Activated effector memory CD4-positive, alpha-beta T cell treated with anti-CD3 and anti-CD28 coated beads, Interleukin-2, amount 50 U/mL, for 16 hours (primary cell): ENCODE measurements at places on chromosomes 7 and 10.

DNA sequence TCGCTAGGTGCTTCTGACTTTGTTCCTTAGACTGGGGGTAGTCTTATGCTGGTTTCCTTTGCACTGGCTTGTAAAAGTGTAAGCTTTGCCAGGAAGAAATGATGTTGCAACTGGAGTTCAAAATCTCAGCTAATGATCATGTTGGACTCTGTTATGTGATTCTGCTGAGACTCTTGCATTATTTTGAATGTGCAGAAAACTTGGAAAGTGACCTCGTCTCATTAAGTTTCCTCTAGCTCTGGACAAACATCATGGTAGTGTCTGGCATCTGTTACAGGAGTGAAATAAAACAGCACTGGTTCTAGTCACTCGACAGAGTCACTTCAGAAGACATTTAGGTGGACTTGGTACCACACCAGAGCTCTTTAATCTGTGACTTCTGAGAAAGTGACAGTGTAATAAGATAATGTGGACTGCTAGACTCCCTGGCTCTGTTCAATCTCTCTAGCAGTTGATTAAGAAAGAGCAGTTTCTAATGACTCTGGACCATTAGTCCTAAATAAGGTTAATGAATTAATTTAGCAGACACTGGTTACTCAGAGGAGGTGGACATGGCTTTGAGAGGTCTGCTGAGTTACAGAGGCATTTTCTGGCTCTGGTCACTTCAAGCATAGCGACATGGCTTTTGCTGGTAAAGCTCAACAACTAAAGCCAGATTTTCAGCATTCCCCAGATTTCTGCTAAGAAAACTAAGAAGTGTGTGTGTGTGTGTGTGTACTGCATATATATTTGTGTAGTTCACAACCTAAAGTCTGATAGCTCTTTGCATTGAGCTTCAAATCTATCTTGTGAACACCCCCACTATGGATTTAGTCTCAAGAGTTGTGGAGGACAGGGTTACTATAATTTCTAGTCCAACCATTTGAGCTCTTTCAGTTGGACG is 2.0 kb downstream of the NRP1 start:
- DNase-seq: no peak

DNA sequence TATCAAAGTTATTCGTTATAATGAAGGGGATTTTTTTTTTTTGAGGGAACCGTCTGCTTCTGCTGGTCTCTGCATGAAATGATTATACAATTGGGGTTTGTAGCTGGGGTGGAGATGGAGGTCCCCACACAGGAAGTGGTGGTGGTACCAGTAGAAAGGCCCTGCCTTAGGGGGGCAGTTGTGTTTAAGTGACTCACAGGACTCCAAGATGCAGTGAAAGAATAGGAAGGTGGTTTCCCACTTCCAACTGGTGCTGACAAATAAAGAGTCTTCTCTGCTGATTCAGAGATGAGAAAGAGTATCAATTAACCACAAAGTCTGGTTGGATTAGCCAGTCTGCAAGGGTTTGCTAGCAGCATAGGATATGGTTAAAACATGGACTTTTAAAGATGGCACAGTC is 376.0 kb downstream of the SORCS3 start:
- DNase-seq: no peak

DNA sequence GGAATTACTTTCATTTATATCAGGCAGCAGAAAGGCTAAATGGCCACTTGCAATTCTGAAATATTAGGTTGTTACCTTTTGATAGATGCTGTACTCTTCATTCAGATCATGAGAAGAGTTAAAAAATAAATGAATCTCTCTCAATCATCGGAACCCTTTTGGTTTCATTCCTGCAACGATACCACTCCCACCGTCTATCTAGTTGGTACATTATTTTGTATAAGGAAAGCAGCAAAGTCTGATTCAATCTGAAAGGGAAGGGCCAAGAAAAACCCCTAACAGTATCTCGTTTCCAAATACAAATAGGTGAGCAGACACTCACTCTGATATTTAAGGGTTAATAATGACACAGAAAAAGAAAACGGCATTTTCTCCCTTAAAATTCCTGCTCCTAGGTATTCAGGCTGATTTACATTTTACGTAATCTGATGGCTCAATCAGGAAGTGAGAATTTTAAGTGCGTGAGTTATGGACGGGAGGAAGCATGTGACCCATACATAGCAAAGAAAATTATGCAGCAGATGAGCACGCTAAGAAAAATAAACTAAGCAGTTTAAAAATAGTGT is 209.4 kb upstream of the KLF14 start:
- no peak for DNase-seq

- no peak for DNase-seq
These were observed 238.7 kb upstream of the TCF7L2 start for GRCh38 chr10:112711366-112711765.

- DNase-seq: peak; percentile 91
These were observed at the start of gene TRIM56 for GRCh38 chr7:101085162-101085964. Gene TRIM56, plus strand, starts transcription at chr7:101085481. Its CDS starts 1,832 bp downstream, at chr7:101087313.

DNA sequence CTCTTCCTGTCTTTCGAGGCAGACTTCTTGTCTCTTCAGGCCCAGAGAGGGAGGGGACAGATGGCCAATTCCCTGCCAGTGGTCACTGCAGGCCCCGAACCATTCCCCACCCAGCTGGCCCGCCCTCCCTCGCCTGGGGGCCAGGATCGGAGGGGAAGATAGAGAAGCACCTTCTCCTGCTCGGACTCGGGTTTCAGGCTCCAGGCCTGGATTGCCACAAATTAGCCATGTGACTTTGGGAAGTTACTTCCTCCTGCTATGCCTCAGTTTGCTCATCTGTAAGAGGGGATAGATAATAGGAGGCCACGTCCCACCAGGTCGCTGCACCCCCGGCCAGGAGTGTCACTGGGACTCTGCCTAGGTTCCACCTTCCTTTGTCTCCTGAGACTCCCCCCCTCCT is 24.8 kb upstream of the PPP2R2D start:
- DNase-seq: no peak

- DNase-seq: no peak
These were observed 47.4 kb upstream of the MACC1 start for GRCh38 chr7:20264623-20265022.

DNA sequence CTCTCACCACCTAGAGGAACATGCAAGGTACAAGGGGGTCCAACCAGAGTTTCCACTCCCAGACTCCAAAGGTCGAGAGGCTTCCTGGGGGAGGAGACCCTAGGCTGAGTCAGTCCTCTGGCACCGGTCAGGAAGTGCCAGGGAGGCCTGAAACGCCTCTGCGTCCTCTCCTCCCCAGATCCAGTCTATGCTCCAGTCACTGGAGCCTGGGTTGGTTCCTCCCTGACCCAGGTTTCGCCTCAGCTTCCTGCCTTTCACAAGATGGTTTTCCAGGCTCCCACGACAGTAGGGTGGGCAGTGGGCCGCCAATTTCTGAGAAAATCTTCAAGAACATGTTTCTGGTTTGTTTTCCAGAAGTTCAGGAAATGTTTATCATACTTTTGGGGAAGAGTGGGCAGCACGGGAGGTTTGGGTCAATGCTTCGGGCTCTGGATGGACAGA is 30.0 kb downstream of the DUSP5 start:
- DNase-seq: no peak

GRCh38 chr7:112509402-112509801 is 28.6 kb downstream of the LSMEM1 start:
- no peak for DNase-seq

DNA sequence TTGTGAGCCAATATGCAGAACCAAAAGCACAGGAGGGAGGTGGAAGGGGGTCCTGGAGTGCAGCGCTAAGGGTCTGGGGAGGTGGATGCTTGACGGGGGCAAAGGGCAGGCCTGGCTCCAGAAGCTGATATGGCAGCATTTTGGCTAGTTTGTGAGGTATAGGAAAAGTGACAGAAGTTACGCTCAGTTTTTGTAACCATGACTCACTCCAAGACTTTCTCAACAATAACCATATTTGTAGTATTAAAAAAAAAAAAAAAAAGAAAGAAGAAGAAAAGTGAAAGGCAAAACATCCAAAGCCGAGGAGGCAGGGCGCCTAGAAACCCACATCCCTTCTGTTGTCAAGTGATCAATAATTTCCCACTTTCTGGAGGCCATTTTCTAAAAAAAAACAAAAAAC is 92.3 kb downstream of the RNF216 start:
- peak; percentile 83 for DNase-seq

DNA sequence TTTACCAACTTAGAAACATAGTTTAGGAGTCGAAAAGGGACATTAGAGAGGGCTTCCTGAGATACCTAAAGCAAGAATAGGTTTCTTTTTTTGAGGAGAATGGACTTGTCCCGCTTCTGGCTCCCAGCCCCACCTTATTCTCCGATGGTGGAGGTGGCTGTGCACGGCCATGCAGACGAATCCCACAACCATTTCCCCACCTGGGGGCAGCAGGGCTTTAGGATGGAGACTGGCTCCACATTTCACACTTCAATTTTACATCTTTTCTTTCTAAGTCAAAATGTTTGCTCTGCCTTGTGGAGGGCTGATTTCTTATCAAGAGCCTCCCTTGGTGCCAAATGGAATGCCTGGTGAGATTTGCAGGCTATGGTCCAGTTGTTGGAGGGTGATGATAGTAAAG is 118.5 kb downstream of the GLRX3 start:
- no peak for DNase-seq

- no peak for DNase-seq
These were observed 333 bp upstream of the PLCE1 start for GRCh38 chr10:93993414-93993781.

GRCh38 chr7:70032649-70033048 is 434.4 kb downstream of the AUTS2 start:
- DNase-seq: no peak

- DNase-seq: no peak
These were observed 177.6 kb downstream of the ADARB2 start for GRCh38 chr10:1559761-1560160.

DNA sequence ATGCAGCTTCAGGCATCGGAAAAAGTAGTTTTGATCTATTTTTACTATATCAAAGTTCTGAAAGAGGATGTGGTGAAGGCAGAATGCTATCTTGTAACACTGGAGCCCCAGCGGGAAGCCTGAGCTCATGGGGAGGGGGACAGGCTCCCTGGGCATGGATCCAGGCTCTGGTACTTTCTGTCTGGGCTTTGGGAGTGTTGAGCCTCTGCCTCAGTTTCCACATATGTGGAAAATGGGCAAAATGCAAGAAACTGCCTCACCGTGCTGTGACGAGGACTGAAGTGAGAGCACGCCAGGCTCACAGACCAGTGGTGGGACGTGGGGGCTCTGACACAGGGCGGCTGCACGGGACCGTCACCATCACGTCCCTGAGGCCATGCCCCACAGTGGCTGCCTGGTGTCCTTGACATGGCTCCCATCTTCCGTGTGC is 182.9 kb upstream of the SHH start:
- peak; percentile 50 for DNase-seq

DNA sequence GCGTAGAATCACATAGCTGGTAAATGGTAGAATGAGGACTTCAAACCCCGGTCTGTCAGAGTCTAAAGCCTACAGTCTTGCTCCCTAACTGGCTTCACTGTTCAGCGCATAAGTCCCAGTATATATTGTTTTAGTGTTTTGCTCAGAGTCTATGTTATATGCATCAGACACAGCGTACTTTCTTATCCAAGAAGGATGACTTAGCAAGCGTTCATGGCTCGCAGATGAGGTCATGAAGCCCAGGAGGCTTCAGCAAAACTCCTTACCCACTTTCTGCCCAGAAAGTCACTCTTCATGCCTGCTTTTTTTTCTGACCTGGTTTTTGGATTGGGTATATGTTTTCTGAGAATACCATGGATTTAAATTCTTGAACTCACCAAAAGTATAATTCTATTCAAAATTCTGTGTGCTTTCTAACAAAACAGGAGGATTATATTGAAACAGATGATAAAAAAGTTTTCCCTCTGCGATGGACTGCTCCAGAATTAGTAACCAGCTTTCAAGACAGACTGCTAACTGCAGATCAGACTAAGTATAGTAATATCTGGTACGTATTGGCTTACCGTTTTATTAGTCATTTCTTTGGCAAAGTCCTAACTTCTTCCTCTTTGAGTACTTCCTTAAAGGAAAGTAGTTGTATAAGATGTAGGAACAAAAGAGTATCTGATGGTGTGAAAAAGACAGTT is 24.6 kb upstream of the BHLHA15 start:
- no peak for DNase-seq

DNA sequence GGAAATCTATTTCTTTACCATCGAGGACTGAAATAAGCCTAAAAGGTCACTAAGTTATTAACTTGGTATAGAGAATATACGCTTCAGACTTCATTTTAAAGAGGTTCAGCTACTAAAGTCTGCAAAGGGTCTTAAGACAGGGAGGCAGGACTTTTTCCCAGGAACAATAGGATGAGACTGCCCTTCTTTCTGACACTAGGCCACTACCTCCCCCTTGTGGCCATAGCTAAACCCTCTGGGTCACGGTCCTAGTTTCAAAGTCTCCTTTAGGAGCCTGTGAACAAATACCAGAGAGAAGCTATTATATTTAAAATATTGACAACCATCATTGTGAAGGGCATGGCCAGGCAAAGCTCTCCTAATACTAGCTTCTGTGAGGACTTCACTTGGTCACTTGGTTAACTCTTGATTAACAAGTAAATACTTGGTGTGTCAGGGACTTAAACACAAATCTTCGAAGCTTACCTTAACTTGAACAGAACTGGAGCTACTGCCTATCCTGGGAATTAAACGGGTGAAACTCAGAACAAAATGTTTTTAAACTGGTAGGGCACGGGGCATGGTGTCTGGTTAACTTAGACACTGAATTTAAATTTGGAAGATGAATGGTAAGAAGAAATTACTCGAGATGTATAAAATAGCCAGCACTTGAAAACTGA is 75.6 kb downstream of the CCDC6 start:
- DNase-seq: no peak

DNA sequence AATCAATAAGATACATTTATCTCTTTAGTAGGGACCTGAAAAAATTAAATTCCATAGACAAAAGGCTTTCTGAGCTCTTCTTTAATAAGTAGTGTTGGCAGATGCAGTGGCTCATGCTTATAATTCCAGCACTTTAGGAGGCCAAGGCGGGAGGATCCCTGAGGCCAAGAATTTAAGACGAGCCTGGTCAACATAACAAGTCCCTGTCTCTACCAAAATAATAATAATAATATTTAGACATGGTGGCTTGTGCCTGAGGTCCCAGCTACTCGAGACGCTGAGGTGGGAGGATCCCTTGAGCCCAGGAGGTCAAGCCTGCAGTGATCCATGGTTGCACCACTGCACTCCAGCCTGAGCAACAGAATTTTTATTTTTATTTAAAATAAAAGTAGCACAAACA is 280.8 kb downstream of the ADK start:
- DNase-seq: no peak

GRCh38 chr10:132651511-132652029 is 114.0 kb downstream of the INPP5A start:
- DNase-seq: no peak

GRCh38 chr10:73655990-73656298 is at the start of gene SYNPO2L:
Gene SYNPO2L, minus strand, starts transcription at chr10:73656029. Its CDS starts 107 bp downstream, at chr10:73655922.
- no peak for DNase-seq

- DNase-seq: no peak
These were observed 85.0 kb upstream of the FGL2 start for GRCh38 chr7:77284616-77285015.

- peak; percentile 94 for DNase-seq
These were observed 29.8 kb downstream of the PLAU start for GRCh38 chr10:73940634-73941221.

- no peak for DNase-seq
These were observed 10.9 kb upstream of the HERC4 start for GRCh38 chr10:68086011-68086410.
